ENCODE measurements at places on chromosomes 4 and X.

GRCh38 chr4:38145033-38145678 lies 185.0 kb downstream of the PTTG2 start:
- DNase-seq: no peak

DNA sequence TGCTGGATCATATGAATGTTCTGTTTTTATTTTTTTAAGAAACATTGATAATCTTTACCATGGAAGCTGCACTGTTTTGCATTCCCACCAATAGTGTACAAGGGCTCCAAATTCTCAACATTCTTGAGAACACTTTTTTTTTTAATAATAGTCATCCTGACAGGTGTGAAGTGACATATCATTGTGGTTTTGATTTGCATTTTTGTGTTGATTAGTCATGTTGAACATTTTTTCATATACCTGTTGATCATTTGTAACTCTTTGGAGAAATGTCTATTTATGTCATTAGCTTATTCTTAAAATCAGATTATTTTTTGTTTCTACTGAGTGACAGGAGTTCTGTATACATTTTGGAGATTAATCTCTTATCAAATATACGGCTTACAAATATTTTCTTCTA lies 408.5 kb downstream of the GLUD2 start:
- DNase-seq: no peak

- DNase-seq: no peak
These were observed 10.6 kb downstream of the FAM184B start for GRCh38 chr4:17770845-17771244.

DNA sequence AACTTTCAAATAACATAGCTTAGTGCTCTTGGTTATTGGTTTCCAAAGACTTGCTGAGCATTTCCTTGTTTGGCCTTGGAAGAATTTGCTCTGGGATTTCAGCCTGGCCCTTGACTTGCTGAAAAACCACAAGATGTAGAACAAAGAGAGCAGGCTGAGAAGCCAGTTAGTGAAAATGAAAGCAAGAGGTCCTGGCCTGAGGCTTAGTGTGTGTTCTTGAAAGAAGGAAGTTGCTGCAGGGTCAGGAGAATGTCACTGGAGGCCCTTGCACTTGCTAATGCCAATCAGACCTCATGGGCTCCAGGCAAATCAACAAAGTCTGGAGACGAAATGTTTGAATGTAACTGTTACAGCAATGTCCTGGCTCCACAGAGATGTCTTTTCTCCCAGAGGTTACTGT lies 79.4 kb downstream of the SYNPO2 start:
- peak; percentile 89 for DNase-seq

- DNase-seq: no peak
These were observed 42.8 kb upstream of the PRDM8 start for GRCh38 chr4:80154545-80154933.

DNA sequence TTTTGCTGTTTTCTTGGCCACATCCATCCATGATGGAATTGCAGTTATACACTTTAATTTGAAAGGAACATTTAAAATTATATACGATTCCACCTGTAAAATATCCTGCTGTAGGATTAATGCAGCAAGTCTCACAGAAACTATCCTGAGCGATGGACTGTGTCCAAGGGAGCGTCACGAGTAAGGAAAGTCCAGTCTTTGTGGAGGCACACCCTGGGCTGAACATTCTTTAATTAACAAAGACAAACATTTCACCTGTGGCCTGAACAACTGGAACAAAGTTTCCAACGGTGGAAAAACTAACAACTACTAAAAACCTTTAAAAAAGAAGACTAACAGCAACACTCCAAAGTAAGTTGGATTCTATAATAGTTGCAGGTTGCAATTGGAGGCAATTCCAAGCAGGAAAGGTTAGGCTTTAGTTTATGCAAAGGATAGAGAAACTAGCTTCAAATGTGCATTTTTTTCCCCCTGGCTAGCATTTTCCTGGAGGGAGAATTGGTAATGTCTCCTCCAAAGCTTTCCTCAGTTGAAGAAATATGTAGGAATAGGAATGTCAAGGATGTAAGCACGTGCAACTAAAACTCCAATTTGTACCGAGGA lies 11.0 kb downstream of the EREG start:
- no peak for DNase-seq

GRCh38 chr4:15894921-15895916 lies 43.3 kb downstream of the FGFBP1 start:
- DNase-seq: no peak

- no peak for DNase-seq
These were observed 27.2 kb downstream of the NOP14 start for GRCh38 chr4:2935762-2936743.

DNA sequence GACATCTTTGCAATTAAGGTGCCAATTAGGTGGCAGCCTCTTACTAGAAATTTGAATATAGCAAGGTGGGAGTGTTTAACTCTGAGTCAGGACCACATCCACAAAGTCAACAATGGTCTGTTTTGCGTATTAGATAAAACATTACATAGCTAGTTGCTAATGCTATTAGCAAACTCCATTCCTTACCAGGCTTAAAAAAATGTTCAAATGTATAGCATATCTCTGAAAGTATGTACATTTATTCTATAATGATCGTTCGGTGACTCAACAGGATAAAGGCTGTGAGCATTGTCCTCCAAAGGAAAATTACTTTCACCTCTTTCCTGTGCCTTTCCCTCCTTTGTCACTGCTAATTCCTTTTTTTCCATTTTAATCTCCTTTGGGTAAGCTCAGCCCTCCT lies 74.5 kb downstream of the SYTL5 start:
- no peak for DNase-seq

DNA sequence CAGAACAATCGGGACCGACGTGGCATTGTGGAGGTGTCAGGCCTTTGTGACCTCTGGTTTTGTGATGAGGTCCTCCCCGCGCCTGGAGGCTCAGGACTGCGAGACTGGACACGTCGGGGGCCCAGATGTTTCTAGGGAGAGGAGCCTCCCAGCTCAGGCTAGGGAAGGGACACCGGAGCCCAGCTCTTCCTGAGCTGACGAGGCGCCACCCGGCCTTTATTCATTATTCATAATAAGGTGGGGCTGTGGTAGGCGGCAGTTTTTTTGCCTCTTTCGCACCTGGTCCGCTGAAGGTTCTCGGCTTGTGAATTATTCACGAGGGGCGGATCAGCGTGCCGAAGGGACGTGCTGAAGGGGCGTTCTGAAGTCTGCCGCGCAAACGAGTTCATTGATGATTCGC lies 2.3 kb upstream of the UBA1 start:
- DNase-seq: peak; percentile 30

DNA sequence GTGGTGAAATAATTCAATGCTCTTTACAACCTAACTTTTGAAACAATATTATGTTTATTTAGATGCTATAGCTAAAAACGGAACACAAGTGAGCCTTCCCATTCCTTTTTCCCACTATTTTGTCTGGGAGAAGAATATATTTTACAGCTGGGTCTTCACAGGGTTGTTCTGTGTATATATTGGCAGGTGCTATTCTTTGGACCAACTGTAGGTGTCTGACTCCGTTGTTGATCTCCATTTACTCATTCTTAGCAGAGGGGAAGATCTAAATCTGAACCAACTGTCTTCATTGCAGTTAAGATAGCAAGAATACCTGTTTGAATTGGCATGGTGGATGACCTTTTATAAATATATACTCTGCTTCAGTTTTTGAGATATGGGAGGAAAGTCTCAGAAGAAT lies 257.4 kb downstream of the CFAP299 start:
- DNase-seq: peak; percentile 6

- DNase-seq: no peak
These were observed 36.9 kb upstream of the PRSS12 start for GRCh38 chr4:118389721-118390120.

GRCh38 chr4:75935628-75936027 lies 5.2 kb downstream of the NAAA start:
- no peak for DNase-seq

GRCh38 chrX:11970578-11971359 lies 167.5 kb upstream of the FRMPD4 start:
- no peak for DNase-seq

DNA sequence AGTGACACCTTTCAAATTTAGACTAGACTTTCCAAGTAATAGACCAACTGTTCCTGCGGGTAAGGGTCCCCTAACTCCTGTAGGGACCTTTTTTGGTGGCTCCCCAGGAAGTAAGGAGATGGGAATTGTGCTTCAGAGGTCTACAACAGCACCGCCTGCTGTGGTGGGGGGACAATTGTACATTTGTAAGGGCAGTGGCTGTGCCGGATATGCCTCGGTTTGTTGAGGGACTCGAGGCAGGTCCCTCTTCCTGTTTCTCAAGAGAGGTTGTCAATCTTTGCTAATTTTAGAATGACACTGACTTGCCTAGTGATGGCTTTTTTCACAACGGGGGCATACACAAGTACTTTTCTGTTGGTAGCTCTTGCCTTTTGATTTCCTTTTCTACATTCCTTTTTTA lies 15.5 kb upstream of the HSD17B11 start:
- DNase-seq: no peak

DNA sequence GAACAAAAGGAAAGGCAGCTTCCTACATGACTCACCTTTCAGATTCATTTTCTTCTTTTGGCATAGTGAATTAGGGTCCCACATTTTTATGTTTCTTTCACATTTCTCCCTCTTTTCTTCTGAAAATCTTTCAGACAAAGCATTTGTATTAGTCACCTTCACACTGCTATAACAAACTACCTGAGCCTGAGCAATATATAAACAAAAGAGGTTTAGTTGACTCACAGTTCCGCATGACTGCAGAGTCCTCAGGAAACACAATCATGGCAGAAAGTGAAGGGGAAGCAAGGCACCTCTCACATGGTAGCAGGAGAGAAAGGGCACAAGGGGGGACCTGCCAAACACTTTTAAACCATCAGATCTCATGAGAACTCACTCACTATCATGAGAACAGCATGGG lies 36.9 kb downstream of the MAGEA9 start:
- no peak for DNase-seq

GRCh38 chr4:74930162-74930561 lies 2.8 kb upstream of the PARM1 start:
- no peak for DNase-seq

- DNase-seq: no peak
These were observed 4.6 kb downstream of the EFNB1 start for GRCh38 chrX:68833448-68833805.

DNA sequence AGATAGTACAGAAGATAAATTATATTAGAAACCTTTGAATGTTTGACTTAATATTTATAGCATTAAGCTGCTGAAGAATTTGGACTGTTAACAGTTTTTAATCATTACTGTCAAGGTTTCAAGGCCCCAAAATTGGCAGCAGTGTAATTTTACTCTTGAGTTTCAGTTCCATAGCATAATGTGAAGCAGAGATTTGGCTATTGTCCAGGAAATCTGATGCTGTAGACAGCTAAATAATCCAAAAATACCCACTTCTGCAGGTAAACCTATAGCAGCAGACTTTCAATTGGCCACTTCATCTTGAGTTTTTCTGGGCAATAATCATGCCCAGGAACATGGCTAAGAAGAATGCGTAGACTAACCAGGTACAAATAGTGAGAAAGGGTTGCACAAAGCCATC lies 85.0 kb downstream of the RCHY1 start:
- DNase-seq: no peak

- DNase-seq: peak; percentile 70
These were observed 18.4 kb upstream of the CTSO start for GRCh38 chr4:155972098-155972497.

DNA sequence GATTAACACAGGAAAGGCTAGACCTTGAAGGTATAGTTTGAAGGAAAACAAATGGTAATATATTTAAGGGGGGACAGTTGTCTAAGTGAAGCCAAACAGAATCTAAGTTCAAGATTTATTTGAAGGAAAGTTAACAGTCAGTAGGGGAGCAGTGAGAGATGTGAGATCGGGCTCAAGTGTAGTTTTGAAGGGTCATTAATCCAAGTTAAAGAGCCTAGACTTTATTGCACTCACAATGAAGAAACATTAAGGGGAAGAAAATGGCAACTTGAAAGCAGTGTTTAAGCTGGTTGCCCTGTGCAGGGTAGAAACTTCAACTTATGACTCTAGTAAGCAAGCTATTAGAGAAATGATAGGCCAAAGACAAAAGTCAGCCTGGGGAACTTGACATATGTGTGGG lies 1952.2 kb downstream of the PCDH7 start:
- DNase-seq: no peak

DNA sequence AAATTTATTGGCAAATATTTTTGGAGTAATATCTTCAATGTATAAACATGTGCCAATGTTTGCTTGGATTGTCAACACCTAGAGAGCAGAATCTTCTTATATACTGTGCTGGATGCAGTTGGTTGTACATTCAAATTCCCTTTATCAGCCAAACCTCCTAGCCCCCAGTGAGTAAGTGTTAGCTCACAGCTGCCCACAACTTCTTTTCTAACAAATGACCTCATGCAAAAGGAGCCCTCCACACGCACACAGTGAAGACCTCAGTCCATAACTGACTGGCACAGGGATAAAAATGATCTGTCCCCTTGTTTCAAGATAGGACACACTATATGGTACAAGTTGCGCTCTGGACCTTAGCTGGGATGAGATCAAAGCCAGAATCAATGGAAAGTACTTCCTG lies 458.0 kb upstream of the NWD2 start:
- DNase-seq: no peak

DNA sequence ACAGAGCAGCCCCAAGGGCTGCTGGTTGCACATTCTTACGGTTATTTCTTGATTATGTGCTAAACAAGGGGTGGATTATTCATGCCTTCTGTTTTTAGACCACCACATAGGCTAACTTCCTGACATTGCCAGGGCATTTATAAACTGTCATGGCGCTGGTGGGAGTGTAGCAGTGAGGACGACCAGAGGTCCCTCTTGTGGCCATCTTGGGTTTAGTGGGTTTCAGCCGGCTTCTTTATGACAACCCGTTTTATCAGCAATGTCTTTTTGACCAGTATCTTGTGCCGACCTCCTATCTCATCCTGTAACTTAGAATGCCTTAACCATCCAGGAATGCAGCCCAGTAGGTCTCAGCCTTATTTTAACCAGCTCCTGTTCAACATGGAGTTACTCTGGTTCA lies 212.4 kb upstream of the GRID2 start:
- DNase-seq: peak; percentile 87

DNA sequence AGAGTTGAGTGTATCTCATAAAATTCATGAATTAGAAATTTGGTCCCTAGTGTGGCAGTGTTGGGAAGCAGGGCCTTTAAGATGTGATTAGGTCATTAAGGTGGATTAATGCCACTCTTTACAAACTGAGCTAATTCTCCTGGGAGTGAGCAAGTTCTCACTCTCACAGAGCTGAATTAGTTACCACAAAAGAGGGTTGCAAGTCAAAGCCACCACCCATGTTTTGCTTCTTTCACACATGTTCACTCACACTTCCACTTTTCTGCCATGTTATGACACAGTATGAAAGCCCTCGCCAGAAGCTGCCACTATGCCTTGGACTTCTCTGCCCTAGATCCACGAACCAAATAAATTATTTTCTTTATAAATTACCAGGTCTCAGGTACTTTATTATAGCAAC lies 332.1 kb downstream of the ARAP2 start:
- DNase-seq: no peak

GRCh38 chr4:25654031-25654970 lies 1.4 kb upstream of the SLC34A2 start:
- DNase-seq: peak; percentile 65

DNA sequence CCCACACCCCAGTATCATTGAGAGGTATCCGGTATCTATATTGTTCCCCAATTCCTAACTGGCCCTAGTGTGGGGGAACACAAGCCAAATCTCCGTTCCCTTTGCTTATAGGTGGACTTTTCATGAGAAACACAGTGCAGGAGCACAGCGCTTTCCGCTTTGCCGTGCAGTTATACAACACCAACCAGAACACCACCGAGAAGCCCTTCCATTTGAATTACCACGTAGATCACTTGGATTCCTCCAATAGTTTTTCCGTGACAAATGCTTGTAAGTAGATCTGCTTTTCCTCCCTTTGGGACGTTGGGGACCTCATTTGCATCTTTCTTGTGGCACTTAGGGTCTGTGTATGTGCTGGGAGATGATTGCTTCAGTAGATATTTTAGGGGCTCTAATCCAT lies 1.6 kb downstream of the GRIA3 start:
- no peak for DNase-seq

All from mesendoderm (in vitro differentiated cells).